CD4-positive, alpha-beta T cell treated with Interleukin-21 for 1 hour (primary cell): ENCODE measurements at places on chromosomes 3 and 15.

DNA sequence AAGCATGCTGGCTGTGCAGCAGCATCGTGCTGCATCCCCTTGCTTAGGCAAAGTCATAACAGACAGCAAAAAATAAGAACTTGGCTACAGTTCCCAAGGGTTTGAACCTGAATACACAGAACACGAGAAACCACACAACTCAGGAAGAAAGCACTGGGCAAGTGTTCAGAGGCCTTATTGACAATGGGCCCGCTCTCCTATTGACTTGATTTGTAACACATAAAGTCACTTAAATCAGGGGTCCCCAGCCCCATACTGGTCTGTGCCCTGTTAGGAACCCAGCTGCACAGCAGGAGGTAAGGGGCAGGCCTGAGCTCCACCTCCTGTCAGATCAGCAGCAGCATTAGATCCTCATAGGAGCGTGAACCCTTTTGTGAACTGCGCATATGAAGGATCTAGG, 145.1 kb downstream of the LSAMP start:
- no peak for DNase-seq

DNA sequence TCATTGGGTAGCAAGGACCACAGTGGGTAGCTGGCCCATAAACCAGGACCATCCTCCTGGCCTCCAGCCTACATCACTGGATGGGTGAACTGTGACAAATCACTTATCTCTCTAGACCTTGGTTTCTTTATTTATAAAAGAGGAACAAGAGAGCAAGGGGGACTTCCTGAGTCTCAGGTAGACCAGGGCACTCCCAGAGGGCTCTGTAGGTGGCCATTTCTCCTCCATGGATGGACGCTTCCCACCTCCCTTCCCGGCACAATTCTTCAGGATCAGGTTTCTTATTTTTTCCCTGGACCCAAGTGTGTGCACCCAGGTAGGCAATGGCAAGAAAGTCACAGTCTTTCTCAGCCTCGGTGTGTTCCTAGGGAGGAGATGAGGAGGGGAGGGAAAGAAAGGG, 41.4 kb upstream of the SPATA12 start:
- no peak for DNase-seq

DNA sequence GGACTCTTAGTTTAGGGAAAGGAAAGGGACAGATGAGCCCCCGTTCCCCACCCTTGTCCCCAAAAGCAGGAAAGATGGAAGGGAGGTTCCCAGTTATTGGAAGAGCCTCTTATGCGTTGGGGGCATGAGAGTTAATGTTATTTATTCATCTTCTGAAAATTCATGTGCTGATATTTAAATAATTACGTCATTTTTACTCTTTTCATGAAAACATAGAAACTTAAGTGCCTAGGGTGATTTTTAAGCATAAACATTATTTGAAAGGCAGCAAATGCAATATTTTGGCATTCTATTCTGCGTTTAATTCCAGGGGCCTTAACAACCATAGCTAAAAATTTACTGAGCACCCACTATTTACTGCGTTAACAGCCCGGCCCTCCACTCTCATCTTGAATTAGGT, 48.7 kb downstream of the GABRG3 start:
- DNase-seq = no peak

DNA sequence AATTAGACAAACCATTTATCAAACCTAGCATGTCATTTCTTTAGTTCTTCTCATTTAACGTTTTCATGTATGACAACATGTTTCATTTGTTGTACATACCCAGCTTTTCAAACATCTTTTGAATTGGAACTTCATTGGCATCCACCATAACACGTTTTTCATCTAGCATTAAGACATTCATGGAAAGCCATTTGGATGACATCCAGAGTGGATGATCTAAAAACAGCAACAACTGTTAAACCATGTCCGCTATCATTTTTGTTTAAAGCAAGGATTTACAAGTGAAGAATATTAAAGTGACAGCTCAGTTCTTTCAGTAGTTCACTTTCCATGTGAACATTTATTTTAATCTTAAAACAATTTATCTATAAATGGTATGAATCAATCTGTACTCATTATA, 14.5 kb downstream of the GATM start:
- no peak for DNase-seq

DNA sequence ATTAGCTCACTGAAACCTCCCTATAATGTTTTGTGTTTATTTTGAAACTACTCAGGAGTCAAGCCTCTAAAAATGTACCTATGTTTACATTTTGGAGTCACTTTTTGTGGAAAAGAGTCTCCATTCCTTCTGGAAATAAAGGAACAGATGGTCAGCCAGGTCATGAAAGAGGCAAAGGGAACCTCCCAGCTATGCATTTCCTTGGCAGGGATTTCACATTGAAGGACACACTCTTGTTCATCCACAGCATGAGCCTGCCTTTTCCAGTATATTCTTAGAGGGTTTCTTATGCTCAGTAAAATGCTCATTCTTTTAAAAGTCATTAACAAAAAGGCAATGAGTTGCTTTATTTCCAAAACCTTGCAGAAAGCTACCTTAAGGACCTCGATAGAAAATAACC, 20.8 kb downstream of the STAC start:
- DNase-seq = no peak

DNA sequence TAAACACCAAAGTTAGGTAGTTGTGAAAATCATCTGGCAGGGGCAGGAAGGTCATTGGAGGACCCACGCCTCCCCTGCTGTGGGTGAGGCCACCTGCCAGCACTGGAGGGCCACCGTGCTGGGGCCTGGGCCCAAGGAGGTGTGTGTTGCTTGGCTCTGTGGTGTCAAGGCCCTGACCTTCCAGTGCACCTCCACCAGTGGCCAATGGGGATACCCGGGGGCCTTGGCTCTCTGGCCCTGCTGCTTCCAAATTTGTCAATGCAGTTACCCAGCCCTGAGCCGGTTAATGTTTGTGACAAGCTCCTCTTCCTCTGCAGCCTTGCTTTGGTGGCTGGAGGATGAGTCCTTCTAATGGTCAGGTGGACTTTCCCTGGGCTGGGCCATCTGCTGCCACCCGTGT, 150.2 kb downstream of the KLF13 start:
- DNase-seq = no peak
